Caki2 (cell line): ENCODE measurements at places on chromosomes 5 and 9.

GRCh38 chr5:10262995-10263394, 12.9 kb downstream of the CCT5 start:
- DNase-seq, result no peak

GRCh38 chr5:53035868-53036381, 46.8 kb downstream of the ITGA2 start:
- no peak for DNase-seq

- DNase-seq, result no peak
These were observed 677.0 kb upstream of the KLF4 start for GRCh38 chr9:108166519-108166918.

GRCh38 chr9:89781838-89782540, 177.2 kb downstream of the GADD45G start:
- no peak for DNase-seq

DNA sequence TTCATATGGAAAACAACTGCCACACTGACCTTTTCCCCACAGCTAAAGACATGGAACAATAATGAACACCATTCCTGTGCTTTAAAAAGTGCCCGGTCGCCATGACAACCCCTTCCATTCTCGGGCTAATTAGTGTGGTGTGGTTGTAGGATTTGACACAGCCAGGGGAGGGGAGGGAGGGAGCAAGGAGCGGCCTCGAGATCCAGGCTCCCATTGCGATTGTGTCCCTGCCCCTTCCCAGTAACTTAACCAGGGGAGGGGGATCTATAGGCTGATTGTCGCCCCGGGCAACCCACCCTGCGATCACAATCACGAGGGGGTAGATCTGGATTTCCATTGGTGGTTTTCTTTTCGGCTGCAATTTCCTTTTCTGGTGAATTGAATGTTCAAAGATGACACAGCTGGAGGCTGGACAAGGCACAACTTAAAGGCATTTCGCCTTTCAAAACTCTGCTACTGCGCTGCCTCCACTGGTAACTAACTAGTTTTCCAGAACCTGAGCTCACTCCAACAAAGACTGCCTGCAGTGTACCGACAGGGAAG, 96.7 kb upstream of the RETREG1 start:
- peak; percentile 17 for DNase-seq

- no peak for DNase-seq
These were observed 55.8 kb upstream of the ABL1 start for GRCh38 chr9:130779153-130779855.

DNA sequence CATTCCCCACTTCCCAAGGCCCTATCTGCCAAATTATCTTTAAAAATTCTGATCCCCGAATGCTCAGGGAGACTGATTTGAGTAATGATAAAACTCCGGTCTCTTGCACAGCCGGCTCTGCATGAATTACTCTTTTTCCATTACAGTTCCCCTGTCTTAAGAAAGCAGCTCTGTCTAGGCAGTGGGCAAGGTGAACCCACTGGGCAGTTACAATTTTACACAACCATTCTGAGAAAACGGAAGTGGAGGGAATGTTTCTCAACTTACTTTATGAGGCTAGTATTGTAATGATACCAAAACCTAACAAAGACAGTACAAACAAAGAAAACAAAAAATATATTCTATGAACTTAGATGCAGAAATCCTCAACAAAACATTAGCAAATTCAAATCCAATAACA, 100.0 kb downstream of the MCTP1 start:
- no peak for DNase-seq

GRCh38 chr5:79621056-79621455, 8.8 kb downstream of the TENT2 start:
- peak; percentile 40 for DNase-seq

DNA sequence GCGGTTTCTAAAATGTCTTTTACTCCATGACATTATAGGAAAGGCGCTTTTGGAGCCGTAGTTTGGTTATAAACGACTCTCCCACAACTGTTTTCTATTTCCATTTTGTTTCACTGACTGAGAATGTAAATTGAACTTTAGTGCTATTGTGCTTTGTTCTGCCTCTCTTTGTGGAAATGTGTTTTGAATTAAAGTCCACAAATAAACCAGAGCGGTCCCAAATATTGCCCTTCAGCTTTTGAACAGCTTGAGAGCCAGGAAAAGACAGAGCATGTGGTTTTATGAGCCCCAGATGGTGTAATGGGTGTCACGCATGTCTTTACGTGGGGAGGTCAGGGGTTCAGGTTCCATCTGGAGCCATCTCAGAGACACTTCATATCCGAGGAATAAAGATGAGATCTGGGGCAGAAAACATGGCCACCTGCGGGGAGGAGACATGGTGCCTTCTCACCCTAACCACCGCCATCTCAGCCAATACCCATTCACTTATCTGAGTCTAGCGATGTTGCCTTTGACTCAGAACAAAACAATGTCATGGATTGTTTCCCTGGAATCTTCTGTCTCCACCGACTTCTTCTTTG, 42.5 kb upstream of the ROR2 start:
- DNase-seq, result no peak

GRCh38 chr9:37987467-37987981, 81.5 kb downstream of the SHB start:
- no peak for DNase-seq

GRCh38 chr5:39523821-39524220, 99.0 kb upstream of the DAB2 start:
- DNase-seq, result no peak

GRCh38 chr5:75450069-75450468, 61.4 kb downstream of the CERT1 start:
- no peak for DNase-seq

- DNase-seq, result no peak
These were observed 603.7 kb downstream of the RAB3C start for GRCh38 chr5:59186623-59187022.
